ENCODE measurements at places on chromosomes 11 and 22. TPM values are rescaled to one million over a fixed set of nuclear protein-coding genes. Genes with fewer than 3 reads are reported as not detected.

- H3K4me3 ChIP-seq: no peak overlapping the region
- H3K36me3 ChIP-seq: no peaks in the 10 kb centered on the region
- H3K4me1 ChIP-seq: no peaks in the 10 kb centered on the region
- DNase-seq: no peak
Measured at GRCh38 chr22:22155607-22156006, 89.0 kb upstream of the VPREB1 start.

GRCh38 chr11:44014968-44015623 is 32.7 kb upstream of the ACCSL start:
- no peak overlapping the region for H3K27ac ChIP-seq
- DNase-seq: no peak
- H3K36me3 ChIP-seq: no peaks in the 10 kb centered on the region
- H3K4me3 ChIP-seq: no peak overlapping the region
- H3K4me1 ChIP-seq: peaks cover 4% of the 10 kb centered on the region

- H3K36me3 ChIP-seq: no peaks in the 10 kb centered on the region
- H3K4me1 ChIP-seq: 0 out of 2 replicates have a peak, but pooled peaks cover 7% of the 10 kb centered on the region
- no peak for DNase-seq
Measured at GRCh38 chr22:49551446-49551845, 276.2 kb downstream of the BRD1 start.

DNA sequence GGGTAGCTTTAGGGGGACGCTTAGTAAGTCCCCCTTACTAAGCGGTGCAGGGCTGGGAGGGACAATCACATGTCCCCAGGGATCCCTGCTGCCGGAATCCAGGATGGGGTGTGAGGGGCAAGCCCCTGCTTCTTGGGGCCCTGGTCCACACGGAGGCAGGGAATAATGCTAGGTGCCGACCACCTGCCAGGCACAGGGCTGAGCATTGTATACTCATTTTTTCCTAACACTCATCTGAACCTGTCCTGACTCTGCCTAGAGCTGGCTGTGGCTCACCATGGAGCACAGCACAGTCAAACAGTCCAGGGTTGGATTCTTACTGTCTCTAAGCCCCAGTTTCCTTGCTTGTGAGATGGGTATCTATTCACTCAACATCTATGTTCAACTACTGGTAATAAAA is 1.4 kb upstream of the LTBP3 start:
- peak overlapping the region; percentile 91 for H3K27ac ChIP-seq
- no peaks in the 10 kb centered on the region for H3K27me3 ChIP-seq
- H3K4me1 ChIP-seq: peaks cover 59% of the 10 kb centered on the region
- H3K36me3 ChIP-seq: no peaks in the 10 kb centered on the region
- no peak for DNase-seq

DNA sequence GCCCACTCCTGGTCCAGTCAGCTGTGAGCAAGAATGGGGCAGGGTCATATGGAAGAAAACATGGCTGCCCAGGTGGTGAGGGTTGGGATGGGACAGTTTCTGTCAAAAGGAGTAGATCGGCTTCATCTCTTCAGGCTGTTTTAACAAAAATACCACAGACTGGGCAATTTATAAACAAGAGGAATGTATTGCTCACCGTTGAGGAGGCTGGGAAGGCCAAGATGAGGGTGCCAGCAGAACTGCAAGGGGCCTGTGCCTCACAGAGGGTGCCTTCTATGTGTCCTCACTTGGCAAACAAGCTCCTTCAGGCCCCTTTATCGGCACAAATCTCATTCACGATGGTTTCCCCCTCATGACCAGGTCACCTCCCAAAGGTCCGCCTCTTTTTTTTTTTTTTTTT is 18.1 kb upstream of the RELT start:
- no peaks in the 10 kb centered on the region for H3K27me3 ChIP-seq
- H3K4me1 ChIP-seq: no peaks in the 10 kb centered on the region
- no peaks in the 10 kb centered on the region for H3K36me3 ChIP-seq
- DNase-seq: no peak

GRCh38 chr22:29821291-29822016 is 16.6 kb downstream of the ASCC2 start:
- peaks cover 14% of the 10 kb centered on the region for H3K36me3 ChIP-seq
- no peak overlapping the region for H3K4me3 ChIP-seq
- peak; percentile 94 for DNase-seq
- H3K27ac ChIP-seq: peak overlapping the region; percentile 55

DNA sequence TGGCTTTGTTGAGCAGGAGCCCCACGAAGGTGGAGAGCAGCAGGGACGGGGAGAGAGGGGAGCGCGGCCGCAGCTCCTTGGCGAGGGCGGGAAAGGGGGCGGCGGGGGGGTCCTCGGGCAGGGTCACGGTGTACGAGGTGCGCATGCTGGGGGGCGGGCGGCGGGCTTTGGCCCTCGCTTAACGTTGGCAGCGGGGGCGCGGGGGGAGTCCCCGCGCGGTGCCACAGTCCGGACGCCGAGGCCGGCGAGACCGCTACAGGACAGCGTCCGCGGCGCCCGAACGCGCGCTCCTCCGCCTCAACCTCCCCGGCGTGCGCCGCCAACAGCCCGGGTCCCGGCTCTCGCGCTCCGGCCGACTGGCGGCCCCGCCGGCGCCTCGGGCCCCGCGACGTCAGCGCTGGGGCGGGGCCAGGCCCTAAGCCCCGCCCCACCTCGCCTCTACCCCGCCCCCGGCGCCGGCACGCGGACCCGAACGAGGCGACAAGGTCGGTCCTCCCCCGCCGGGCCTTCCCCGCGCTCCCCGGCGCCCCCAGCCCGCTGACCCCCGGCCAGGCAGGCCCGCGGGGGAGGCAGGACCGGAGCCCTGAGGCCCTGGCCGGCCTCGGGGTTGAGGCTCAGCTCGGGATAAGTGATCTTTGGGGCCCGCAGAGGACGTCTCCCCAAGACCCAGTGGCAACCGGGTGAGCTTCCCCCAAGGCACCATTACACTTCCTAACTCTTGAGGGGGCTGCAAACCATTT is 17.5 kb downstream of the USP2 start:
- no peaks in the 10 kb centered on the region for H3K27me3 ChIP-seq
- DNase-seq: peak; percentile 49
- peaks cover 48% of the 10 kb centered on the region for H3K4me1 ChIP-seq
- H3K4me3 ChIP-seq: no peak overlapping the region
- H3K27ac ChIP-seq: no peak overlapping the region
- H3K36me3 ChIP-seq: no peaks in the 10 kb centered on the region

DNA sequence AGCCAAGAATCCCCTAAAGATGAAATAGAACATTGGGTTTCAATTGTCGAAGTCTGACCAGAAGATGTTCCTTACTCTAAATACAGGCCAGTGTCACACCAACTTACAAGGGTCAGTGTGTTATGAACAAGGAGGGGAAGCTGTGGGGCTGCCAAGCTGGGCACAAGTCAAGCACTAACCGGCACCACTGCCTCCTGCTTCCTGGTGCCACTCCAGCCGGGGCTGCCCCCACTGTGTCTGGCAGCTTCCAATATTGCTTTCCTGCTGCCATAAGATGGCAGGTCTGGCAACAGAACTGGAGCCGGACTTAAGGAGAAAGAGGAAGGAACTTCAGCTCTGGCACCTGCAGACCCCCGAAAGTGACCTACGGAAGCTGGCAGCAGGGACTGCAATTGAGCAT is 13.7 kb upstream of the VPS37C start:
- peaks cover 41% of the 10 kb centered on the region for H3K27me3 ChIP-seq
- peaks cover 6% of the 10 kb centered on the region for H3K4me1 ChIP-seq
- no peak overlapping the region for H3K27ac ChIP-seq
- no peaks in the 10 kb centered on the region for H3K36me3 ChIP-seq
- no peak for DNase-seq
- H3K4me3 ChIP-seq: no peak overlapping the region

- H3K36me3 ChIP-seq: no peaks in the 10 kb centered on the region
- no peak overlapping the region for H3K27ac ChIP-seq
- DNase-seq: no peak
- H3K27me3 ChIP-seq: no peaks in the 10 kb centered on the region
- H3K4me3 ChIP-seq: no peak overlapping the region
Measured at GRCh38 chr11:26767060-26767459, 45.2 kb upstream of the SLC5A12 start.

- H3K4me1 ChIP-seq: no peaks in the 10 kb centered on the region
- no peak for DNase-seq
- no peak overlapping the region for H3K27ac ChIP-seq
- no peak overlapping the region for H3K4me3 ChIP-seq
Measured at GRCh38 chr11:117857734-117858414, 18.6 kb downstream of the FXYD6 start.

- peak overlapping the region; percentile 68 for H3K27ac ChIP-seq
- H3K36me3 ChIP-seq: no peaks in the 10 kb centered on the region
- DNase-seq: peak; percentile 60
- H3K4me3 ChIP-seq: peak overlapping the region; percentile 80
- H3K27me3 ChIP-seq: no peaks in the 10 kb centered on the region
- H3K4me1 ChIP-seq: peaks cover 25% of the 10 kb centered on the region
Measured at GRCh38 chr22:25404928-25405816, 159.3 kb upstream of the GRK3 start.

DNA sequence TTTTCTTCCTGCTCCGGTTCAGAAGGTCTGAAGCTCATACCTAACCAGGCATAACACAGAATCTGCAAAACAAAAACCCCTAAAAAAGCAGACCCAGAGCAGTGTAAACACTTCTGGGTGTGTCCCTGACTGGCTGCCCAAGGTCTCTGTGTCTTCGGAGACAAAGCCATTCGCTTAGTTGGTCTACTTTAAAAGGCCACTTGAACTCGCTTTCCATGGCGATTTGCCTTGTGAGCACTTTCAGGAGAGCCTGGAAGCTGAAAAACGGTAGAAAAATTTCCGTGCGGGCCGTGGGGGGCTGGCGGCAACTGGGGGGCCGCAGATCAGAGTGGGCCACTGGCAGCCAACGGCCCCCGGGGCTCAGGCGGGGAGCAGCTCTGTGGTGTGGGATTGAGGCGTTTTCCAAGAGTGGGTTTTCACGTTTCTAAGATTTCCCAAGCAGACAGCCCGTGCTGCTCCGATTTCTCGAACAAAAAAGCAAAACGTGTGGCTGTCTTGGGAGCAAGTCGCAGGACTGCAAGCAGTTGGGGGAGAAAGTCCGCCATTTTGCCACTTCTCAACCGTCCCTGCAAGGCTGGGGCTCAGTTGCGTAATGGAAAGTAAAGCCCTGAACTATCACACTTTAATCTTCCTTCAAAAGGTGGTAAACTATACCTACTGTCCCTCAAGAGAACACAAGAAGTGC is 661 bp upstream of the MALAT1 start:
- peaks cover 45% of the 10 kb centered on the region for H3K4me1 ChIP-seq
- H3K27me3 ChIP-seq: no peaks in the 10 kb centered on the region
- H3K36me3 ChIP-seq: peaks cover 39% of the 10 kb centered on the region
- peak overlapping the region; percentile 95 for H3K4me3 ChIP-seq

DNA sequence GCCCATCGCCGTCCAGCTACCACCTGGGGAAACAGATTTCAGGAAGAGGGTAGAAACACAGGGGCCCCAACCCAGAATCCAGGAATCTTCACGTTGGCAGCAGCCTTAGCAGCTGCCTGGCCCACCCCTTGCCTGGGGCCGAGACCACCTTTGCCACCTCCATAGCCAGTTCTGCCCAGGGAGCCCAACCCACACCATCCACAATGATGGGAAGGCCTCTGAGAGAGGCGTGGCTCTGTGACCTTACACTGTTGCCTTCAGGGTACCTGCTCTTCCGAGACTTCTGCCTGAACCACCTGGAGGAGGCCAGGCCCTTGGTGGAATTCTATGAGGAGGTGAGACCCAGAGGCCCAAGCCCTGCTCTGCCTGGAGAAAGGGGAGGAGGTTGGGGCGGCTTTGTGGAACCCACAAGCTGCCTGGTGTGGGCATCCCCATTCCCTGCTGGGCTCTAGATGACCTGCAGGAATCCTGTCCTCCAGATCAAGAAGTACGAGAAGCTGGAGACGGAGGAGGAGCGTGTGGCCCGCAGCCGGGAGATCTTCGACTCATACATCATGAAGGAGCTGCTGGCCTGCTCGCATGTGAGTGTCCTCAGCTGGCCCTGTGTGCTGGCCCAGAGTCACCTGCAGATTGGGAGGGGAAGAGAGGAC is 10.0 kb upstream of the ANKRD13D start:
- peaks cover 49% of the 10 kb centered on the region for H3K36me3 ChIP-seq
- no peaks in the 10 kb centered on the region for H3K27me3 ChIP-seq
- H3K27ac ChIP-seq: no peak overlapping the region
- no peak overlapping the region for H3K4me3 ChIP-seq
- no peaks in the 10 kb centered on the region for H3K4me1 ChIP-seq

GRCh38 chr22:37146051-37146385 is 3.7 kb downstream of the IL2RB start:
- no peak for DNase-seq
- no peak overlapping the region for H3K27ac ChIP-seq
- H3K27me3 ChIP-seq: no peaks in the 10 kb centered on the region
- no peaks in the 10 kb centered on the region for H3K36me3 ChIP-seq

GRCh38 chr22:44050766-44051355 is 26.8 kb downstream of the PARVB start:
- H3K4me1 ChIP-seq: no peaks in the 10 kb centered on the region
- H3K4me3 ChIP-seq: no peak overlapping the region
- no peaks in the 10 kb centered on the region for H3K27me3 ChIP-seq
- no peak for DNase-seq

DNA sequence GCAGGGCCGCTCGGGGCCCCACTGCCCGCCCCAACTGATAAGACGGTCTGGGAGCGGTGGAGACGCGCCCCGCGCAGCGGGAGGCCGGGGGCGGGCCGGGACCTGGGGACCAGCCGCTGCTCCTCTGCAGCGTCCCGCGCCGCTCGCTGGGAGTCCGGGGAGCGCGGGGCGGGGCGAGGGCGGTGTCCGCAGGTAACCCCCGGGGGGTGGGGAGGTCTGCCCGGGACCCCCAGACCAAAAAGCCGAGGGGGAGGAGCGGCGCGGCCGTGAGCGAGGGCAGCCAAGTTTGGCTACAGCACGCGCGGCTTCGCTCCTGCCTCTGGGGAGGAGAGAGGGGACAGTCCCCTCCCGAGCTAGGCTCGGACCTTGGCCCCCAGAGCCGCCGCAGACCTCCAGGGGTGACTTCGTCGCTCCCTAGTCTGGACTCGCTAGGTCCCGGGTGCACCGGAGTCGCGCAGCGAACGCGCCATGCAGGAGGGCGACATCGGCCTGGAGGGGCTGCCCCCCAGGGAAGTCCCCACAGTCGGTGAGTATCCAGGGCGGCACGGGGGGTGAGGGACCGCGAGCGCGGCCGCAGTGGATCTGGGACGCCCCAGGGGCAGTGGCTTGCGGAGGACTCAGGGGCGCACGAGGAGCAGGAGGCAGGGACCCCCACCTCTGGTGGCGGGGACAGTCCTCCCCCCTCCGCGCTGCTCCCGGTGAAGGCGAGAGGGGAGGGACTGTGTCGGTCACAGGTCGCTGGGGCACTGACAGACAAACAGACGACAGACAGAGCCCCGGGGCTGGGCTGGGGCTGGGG is 92.3 kb upstream of the ANO1 start:
- H3K4me1 ChIP-seq: no peaks in the 10 kb centered on the region
- no peak for DNase-seq
- H3K36me3 ChIP-seq: no peaks in the 10 kb centered on the region
- H3K27ac ChIP-seq: no peak overlapping the region
- H3K27me3 ChIP-seq: no peaks in the 10 kb centered on the region

LYVE1 gene
- total RNA-seq: not detected

C11orf97 gene
- not detected for total RNA-seq

KDELR3 gene
- total RNA-seq: 17.7 TPM

TCN1 gene
- total RNA-seq: 7.4 TPM

MFRP gene
- not detected for total RNA-seq

LRRC75B gene
- total RNA-seq: 4.5 TPM

LRRC56 gene
- 1.0 TPM for total RNA-seq

NRIP3 gene
- total RNA-seq: not detected

SCN3B gene
- 0.26 TPM for total RNA-seq
